ENCODE measurements at places on chromosomes 1 and 21.

GRCh38 chr21:25974964-25975363 is 195.6 kb downstream of the APP start:
- DNase-seq: no peak

- DNase-seq: no peak
Measured at GRCh38 chr1:24505816-24506215, 3.2 kb downstream of the RCAN3 start.

DNA sequence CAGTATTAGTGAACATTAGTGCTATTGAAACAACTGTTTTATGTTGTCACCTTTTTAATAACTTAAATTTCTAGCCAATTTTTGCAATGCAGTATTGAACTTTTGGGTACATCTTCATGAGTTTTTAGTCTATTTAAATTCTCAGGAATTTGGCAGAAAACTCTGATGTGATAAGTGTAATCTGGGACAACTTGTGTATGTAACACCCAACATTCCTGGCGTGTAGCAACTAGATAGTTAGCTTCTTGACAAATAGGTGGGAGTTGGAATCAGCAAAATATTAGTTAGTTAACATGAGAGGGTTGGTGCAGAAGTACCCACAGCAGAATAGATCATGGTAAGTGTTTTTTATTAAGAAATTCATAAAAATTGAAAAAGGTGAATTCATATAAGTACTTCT is 111.6 kb downstream of the ITSN1 start:
- no peak for DNase-seq

DNA sequence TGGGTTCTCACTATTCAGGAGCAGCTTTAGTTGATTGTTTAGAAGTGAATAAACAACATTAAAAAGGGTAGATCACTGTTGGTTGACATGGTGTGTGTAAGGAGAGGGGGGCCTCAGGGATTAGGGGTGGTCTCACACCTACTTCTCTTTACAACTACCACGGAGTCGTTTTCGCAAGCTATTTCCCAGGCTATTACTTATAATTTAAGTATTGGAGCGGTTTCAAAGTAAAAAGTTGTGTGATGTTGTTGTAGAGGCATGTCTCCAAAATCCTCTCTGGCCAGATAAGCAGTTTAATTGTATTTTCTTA is 1.3 kb downstream of the GPSM2 start:
- DNase-seq: no peak

- DNase-seq: no peak
Measured at GRCh38 chr1:207978441-207978840, 67.5 kb upstream of the CD34 start.

DNA sequence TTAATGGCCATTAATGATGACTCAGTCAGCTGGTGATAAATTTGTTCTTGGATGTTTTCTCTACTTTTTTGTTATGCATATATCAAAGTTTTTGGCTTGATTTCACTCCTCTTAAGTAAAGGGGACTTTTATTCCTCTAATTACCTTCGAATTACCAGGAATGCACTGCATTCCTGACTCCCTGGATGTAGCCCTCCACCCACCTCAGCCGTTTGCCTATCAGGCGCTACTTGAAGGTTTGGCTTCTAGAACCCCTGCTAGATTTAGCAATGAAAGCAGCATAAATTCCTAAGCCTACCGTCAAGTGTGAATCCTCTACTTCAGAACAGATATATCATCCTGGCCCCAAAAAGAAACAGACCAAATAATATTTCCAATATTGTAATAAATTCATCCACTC is 387.8 kb upstream of the ADGRL2 start:
- DNase-seq: no peak

GRCh38 chr1:228276901-228277490 is 69.2 kb downstream of the OBSCN start:
- no peak for DNase-seq
